ENCODE measurements at places on chromosomes 6 and 20. TPM values are rescaled to one million over a fixed set of nuclear protein-coding genes. Genes with fewer than 3 reads are reported as not detected.

- no peak for DNase-seq
These were observed 80.9 kb upstream of the AFDN start for GRCh38 chr6:167745670-167746389.

DNA sequence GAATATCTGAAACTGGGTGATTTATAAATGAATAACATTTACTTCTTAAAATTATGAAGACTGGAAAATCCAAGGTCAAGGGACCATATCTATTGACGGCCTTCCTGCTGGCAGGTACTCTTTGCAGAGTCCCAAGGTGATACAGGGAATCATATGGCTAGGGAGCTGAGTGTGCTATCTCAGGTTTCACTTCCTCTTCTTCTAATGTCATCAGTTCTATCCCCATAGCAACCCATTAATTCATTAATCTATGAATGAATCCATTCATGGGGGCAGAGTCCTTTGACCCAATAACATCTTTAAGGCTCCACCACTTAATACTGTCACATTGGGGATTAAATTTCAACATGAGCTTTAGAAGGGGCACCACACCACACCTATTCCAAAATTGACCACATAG lies 772.0 kb downstream of the HACE1 start:
- no peak for DNase-seq

HLA-DPA1 gene
- 1.5 TPM for total RNA-seq

DNA sequence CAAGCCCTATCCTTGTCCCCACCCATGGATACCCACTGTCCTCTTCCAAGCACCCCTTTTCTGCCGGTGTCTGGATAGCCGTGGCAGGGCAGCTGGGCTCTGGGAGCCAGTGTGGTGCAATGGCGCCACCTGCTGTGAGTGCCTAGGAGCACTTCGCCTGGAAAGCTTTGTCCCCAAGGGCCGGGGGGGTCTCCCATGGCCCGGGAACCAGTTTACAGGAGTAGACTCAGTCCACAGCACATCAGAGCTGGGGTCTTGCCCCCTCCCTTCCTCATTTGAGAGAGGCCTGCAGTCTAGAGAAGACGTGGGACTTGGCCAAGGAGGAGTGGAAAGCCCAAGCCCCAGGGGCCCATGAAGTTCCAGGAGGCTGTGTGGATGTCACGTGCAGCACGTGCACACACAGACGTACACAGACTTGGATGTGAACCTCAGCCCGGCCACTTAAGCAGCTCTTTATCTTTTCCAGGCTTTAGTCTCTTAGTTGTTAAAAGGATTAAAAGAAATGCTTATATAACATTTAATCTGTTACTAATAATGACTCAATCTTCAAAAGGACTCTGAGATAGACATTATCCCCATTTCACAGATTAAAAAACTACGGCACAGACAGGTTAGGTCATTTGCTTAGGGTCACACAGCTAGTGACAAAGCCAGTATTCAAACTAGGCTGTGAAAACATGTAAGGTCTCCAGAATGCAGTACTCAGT lies 40.9 kb upstream of the CDH22 start:
- DNase-seq, result peak; percentile 90

DNA sequence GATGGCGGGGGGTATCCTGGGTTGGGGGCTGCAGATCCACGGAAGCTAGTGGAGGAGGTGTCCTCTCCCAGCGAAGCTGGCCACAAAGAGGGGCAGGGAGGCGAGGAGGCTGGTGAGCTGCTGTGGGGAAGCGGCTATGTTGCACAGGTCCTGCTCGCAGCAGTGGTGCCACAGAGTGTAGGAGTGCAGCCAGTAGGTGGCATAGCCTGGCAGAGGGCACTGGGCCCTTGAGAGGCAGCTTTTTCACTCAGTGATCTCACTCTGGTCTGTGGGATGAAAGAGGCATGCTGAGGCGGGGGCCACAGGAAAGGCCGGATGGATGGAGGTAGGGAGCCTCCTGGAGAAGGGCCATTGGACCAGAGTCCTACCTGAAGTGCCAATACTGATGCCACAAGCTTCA lies 2.9 kb upstream of the LY6G6D start:
- no peak for DNase-seq

DNA sequence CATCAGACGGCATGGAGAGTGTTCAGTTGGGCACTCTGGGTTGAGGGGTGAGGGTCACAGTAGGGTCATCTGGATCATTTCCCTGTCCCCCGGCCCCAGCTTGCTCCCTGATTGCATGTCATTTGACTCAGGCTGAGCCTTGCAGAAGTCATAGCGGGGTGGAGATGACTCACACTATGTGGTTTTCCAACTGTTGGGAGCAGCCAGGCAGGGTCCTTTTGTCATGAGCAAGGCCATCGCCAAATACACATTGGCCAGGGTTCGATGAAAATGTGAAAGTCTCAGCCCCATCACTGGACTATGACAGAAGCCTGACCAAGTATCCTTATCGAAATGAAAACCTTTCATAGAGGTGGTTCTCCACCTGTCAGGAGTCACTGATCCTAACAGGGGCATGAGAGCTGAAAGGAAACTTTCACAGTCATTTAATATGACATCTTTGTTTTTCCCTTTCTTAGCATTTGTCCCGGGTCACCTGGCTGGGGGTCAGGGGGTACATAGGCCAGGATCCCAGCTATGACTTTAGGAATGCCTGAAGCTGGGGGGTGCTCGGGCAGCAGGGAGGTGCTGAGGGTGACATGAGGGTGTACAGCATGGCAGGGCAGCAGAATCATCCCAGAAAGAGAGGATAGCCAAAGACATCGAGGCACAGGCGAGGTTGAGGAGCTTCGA lies 70.2 kb upstream of the CD93 start:
- no peak for DNase-seq

DNA sequence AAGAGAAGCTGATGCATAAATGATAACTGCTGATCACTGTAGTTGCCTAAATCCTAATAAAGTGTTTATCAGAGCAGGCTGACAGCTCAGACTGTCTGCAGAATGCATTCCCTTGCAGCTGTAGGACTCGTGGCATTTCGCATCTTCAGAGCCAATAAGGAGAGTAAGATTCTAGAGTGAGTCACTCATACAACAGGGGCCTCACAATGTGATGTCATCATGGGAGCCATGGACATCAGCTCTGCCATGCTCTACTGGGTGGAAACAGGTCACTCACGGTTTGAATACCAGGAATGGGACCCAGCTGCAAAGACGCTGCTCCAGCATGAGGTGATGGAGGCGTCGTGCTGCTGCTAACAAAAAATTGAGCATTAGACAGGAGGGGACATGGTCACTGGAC lies 7.4 kb downstream of the FAM209B start:
- no peak for DNase-seq

OR12D3 gene
- not detected for total RNA-seq

DNA sequence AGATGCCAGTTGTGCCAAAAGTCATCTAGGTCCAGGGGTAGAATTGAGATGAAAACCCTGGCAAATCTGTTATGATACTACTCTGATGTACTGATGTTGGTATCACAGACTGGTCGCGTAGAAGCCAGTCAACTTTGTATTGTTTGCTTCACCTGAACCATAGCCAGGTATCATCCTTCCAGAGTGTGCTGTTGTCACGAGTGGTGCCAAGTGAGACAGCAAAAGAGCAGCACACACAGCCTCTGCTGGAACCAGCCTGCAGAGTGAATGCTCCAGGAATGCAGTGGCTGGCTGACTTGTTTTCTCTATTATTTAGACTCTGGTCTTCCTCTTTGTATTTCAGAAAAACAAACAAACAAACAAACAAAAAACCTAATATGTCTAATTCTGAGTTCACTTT lies 209.5 kb upstream of the HEY2 start:
- DNase-seq, result no peak

GRCh38 chr20:49297605-49298530 lies 20.0 kb upstream of the ZNFX1 start:
- DNase-seq, result no peak

MARCKS gene
- total RNA-seq, result 133 TPM

- no peak for DNase-seq
These were observed 367.9 kb downstream of the PREX1 start for GRCh38 chr20:48459722-48460395.

TSHZ2 gene
- 3.9 TPM for total RNA-seq

NOTCH4 gene
- 4.5 TPM for total RNA-seq

RSPO3 gene
- 0.81 TPM for total RNA-seq

DNA sequence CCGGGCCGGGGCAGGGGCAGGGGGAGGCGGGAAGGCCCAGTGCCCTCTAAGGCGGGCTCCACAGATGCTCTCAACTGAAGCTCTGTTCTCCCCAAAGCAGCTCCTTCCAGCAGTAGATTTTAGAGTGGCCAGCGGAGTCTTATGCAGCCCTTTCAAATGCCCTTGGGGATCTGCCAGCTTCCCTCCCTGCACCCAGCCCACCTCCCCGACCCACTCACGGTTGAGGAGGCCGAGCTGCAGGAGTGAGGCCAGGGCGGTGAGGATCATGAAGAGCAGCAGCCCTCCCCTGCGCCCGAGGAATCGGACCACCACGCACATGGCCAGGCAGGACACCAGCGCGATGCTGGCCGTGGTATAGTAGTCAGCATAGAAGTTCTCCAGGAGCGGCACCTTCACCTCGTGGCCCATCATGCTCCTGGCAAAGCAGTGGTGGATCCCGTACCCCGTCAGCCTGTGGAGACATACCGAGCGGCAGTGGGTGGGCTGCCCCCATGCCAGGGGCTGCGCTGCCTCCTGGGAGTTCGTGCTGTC lies 28.0 kb downstream of the PSMG4 start:
- DNase-seq, result no peak

GRCh38 chr6:166944666-166945256 lies 11.6 kb downstream of the RNASET2 start:
- DNase-seq, result no peak

SGK2 gene
- total RNA-seq, result 2.8 TPM

DNA sequence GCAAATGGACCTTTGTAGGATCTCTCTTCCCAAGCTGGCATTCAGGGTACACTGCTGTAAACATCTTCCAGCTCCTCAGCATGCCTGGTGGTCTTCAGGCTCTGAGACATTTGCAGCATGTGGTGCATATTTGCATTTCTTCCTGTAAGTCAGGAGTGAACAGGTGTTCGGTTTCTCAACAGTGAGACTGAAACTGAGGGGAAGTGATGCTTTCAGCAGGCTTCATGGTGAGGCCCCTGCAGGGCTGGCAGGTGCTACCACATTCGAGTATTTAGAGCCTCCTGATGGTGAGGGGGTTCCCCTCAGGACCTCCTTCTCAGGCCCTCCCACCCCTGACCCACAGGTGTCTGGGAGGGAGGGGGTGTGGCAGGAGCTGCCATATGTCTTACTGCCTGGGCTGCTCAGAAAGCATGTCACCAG lies 15.1 kb downstream of the MYBL2 start:
- DNase-seq, result no peak

- DNase-seq, result no peak
These were observed 637 bp upstream of the SLC22A3 start for GRCh38 chr6:160347259-160348222.

DNA sequence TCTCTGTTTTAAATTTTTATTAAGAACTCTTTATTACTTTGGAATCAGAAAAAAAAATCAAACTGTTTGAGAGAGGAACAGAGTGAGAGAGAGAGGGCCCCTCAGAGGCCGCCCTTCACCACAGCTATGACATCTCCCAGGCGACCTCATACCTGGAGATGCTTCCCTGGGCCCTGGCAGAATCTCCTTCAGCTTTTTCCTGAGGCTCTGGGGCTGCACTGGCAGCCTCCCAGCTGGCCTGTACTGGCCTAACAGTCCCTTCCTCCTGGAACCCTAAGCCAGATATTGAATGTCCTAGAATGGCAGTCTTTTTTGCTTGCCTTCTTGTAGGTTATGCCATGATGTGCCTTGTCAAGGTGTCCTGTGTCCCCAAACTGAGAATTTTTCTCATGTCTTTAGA lies 13.7 kb downstream of the ABHD12 start:
- DNase-seq, result no peak

RIN2 gene
- 5.5 TPM for total RNA-seq

UBD gene
- not detected for total RNA-seq

GRCh38 chr20:53774461-53775203 lies 181.0 kb upstream of the ZNF217 start:
- no peak for DNase-seq

DEFB128 gene
- not detected for total RNA-seq

Data from neural progenitor cell (in vitro differentiated cells).